CD4-positive, alpha-beta T cell (primary cell): ENCODE measurements at places on chromosomes 12 and 14. TPM values are rescaled to one million over a fixed set of nuclear protein-coding genes. Genes with fewer than 3 reads are reported as not detected.

DNA sequence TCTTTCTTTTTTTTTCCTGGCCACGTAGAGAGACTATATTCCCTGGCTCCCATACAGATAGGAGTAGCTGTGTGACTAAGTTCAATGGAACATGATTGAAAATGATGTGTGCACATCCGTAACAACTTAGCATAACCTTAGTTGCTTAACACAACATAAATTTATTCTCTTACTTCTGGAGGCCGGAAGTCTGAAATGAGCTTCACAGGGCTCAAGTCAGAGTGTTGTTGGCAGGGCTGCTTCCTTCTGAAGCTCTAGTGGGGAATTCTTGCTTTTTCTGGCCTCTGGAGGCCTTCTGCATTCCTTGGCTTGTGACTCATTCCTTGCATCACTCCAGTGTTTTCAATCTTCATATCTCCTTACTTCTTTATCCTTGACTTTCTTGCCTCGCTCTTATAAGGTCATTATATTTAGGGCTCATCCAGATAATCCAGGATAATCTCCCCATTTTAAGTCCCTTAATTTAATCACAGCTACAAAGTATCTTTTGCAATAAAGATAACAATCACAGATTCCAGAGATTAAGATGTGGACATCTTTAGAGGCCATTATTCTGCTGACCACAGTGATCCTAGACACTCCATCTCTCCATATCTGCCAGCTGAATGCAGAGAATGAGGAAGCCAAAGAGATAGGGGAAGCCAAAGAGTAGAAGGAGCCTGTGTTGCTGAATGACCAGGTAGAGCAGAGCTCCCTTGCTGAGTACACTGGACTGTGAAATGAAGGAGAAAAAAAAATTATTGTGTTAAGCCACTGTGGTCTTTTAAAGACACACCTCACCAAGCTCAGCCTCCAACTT, 21.0 kb upstream of the SNX6 start:
- DNase-seq: no peak
- no peaks in the 10 kb centered on the region for H3K36me3 ChIP-seq
- H3K27ac ChIP-seq: no peak overlapping the region

- H3K4me1 ChIP-seq: peaks cover 67% of the 10 kb centered on the region
- H3K27me3 ChIP-seq: no peaks in the 10 kb centered on the region
- no peaks in the 10 kb centered on the region for H3K36me3 ChIP-seq
- H3K4me3 ChIP-seq: no peak overlapping the region
- DNase-seq: no peak
These were observed 2.4 kb downstream of the GALNT6 start for GRCh38 chr12:51388846-51389245.

The P3H3 gene
- 2.5 TPM for total RNA-seq

DNA sequence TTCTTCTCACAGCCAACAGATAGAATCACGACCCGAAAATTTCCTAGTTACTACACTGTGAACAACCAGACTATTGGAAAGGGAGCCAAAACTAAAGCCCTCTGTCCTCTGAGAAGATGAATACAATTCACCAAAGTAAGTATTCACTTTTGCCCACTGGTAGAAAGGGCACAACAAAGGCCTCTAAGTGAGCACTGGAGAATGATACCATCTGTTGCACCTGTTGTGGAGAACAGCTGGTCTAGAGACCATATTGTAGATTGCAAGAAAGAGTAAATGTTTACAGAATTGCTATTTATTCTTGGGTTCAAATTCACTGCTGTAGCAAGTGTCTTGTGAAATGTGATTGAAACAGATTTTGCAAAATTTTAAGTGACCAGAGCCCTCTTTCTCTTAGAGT, 46.9 kb upstream of the ANO6 start:
- H3K27me3 ChIP-seq: peaks cover 8% of the 10 kb centered on the region
- DNase-seq: no peak
- no peaks in the 10 kb centered on the region for H3K36me3 ChIP-seq
- H3K27ac ChIP-seq: no peak overlapping the region
